ENCODE measurements at places on chromosomes 12 and 14.
A peak's percentile ranks its signal among the peaks of the same experiment; 100 is the strongest.

- no peak for DNase-seq
Measured at GRCh38 chr12:99766408-99766807, 118.9 kb downstream of the GARIN6 start.

- DNase-seq: no peak
Measured at GRCh38 chr12:39595928-39596327, 23.7 kb downstream of the ABCD2 start.

DNA sequence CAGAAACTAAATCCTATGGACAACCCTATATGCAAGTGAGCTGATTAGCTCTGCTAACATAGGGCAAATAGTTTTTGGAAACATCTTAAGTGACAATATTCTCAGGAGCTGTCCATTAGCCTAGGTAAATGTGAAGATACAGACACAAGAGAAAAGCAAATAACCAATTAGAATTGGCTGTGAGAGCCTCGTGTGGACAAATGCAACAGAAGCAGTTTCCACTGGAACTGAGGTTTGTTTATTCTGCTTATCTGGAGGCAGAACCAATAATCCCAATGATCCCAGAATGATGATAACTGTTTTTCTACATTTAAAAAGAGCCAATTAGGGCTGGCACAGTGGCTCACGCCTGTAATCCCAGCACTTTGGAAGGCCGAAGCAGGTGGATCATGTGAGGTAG lies 43.2 kb upstream of the YAF2 start:
- DNase-seq: no peak

- DNase-seq: no peak
Measured at GRCh38 chr12:72135021-72135301, 137.2 kb upstream of the TRHDE start.

DNA sequence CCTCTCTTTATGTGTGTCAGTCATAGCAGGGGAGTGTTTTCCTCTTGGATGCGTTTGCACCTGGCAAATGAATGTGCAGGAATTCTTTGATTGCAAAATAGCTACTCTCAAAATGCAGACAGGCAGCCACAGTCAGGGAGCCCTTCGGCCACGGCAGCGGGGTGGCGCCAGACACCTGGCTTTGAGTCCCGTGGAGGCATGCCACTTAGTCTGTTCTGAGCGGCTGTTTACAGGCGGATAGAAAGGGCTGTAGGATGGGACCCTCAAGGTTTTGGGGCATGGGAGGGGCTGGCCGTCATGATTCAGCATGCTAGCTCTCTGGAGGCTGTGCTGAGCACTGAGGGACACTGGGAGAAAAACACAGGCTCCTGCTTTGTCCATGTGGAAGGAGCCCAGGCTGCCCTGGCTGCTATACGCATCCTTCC lies 117.1 kb downstream of the SLC25A47 start:
- DNase-seq: peak; percentile 81

GRCh38 chr14:42277840-42278239 lies 671.2 kb downstream of the LRFN5 start:
- DNase-seq: no peak

- no peak for DNase-seq
Measured at GRCh38 chr12:12499909-12500604, 62.6 kb downstream of the DUSP16 start.

DNA sequence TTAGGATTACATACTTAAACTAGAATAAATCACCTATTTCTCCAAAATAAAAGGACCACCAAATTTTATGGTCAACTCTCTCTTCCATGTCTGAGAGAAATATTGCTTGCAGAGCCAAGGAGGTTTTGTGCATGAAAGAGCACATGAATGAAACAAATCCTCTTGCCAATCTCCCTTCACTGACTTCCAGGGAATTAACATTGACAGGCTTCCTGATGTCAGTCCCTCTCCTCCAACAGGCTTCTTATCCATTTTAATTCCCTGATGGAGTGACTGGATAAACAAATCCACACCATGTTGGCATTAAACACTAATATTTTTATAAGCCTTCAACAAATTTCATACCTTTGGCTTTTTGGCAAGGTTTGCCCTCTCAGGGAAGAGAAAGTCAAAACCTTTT lies 45.3 kb upstream of the CNTN1 start:
- peak; percentile 18 for DNase-seq

DNA sequence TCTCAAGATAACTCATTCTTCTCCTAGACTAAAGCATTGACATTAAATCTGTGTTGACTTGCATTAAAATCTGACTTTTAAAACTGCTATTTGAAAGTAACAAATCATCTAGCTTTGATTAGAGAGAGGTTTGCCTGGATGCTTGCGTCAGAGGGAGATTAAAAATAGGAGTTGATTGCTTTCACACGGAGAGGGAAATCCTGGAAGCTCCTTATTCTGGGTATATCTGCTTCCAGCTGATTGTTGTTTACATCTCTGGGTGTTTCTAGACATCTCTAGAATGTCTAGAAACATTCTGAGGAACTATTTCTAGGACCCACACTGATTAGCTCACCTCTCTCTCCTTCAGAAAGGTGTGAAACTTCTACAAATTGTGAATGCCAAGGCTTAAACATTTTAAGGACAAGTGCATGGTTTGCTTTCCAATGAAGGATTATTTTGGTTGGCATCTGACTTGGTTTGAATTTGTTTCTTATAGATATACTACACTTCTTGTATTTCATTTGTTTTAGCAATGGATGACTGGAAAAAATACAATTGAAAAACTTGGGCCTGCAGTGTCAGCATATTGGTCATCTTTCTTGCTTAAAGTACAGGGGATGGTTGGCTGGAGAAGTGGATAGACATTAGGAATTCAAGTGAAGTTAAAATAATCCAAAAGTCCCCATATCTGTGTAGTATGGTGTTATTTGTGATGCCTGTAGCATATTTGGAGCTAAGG lies 2.1 kb downstream of the DIP2B start:
- DNase-seq: no peak

DNA sequence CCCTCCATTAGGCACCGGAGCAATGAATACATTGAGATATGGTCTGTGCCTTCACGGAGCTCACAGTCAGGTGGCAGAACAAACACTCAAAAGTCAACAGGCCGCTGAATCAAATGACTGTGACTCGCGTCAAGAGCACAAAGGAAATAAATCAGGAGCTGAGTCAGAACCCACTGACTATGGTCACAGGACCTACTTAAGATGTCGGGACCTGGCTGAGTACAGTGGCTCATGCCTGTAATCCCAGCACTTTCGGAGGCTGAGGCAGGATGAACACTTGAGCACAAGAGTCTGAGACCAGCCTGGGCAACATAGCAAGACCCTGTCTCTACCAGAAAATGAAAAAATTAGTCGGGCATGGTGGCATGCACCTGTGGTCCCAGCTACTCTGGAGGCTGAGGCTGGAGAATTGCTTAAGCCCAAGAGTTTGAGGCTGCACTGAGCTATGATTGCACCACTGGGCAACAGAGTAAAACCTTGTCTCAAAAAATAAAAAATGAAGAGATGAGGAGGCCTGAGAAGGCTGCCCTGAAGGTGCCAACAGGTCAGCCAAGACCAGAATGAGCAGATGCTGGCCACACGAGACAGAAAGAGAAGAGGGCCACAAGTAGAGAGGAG lies 19.9 kb downstream of the TMEM233 start:
- no peak for DNase-seq

GRCh38 chr14:26286913-26287205 lies 311.0 kb downstream of the NOVA1 start:
- no peak for DNase-seq

GRCh38 chr14:101862711-101863110 lies 101.2 kb downstream of the PPP2R5C start:
- DNase-seq: no peak

- no peak for DNase-seq
Measured at GRCh38 chr12:1204581-1205121, 213.6 kb downstream of the ERC1 start.

DNA sequence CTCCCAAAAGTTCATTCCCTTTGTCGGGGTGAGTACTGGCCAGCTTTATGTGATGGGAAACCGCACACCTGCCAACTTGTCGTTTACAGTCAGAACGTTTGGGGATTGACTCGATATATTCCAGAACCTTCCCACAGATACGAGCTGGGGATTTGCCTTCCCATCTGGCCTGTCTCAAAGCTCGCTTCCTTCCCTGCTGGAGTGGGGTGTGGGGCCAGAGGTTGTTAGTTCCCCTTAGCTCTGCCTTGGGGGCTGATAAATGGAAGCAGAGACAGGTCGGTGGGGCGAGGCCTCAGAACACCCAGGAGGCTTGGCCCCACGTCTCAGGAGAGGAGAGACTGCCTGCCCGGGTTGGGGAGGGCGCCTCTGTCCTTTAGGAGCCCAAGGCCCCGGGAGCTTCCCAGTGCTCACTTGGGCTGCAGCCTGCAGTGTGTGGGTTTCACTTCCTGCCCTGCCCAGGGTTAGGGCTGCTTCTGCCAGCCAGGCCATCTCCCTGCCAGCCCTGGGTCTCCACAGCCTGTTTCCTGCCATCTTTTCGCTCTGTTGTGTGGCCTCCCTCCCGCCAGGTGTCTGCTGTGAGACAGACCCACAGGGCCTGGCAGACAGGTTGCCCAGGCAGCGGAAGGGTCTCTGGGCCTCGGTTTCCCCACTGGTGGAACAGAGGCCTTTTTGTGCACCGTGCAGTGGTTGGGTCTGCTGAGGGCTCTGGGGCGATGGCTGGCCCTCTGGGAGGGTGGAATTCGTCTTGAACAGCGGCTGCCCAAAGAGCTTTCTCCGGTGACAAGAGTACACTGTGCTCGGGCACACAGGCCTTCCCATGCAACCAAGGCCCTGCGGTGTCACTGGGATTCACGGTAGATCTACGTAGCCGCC lies 8.1 kb upstream of the TEX22 start:
- DNase-seq: no peak

DNA sequence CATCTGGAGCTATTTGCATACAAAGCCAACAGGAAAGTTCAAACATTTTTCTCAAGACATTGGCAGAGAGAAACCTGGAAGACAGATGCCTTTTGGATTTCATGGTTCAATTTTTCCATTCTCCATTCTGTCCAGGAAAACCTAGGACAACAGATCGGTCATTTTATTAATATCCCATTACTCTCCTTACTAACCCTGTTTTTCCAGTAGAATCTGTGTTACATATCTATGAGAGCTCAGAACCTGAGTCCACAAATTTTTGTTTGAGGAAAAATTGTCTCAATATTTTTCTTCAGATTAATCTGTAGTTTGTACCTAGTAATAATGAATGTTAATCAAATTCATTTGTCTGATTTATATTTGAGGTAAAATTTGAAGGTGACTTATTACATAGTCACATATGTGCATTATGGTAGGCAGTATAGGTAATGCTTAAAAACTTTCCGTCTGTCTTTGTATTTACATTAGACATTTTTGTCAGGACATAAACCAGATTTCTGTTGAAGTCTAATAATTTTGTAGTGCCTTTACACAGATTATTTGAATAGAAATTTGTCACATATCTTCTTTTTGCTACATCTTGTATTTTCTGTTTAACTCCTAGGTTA lies 75.3 kb downstream of the CCDC91 start:
- DNase-seq: no peak

- DNase-seq: no peak
Measured at GRCh38 chr14:65164068-65164824, 61.9 kb upstream of the MAX start.

DNA sequence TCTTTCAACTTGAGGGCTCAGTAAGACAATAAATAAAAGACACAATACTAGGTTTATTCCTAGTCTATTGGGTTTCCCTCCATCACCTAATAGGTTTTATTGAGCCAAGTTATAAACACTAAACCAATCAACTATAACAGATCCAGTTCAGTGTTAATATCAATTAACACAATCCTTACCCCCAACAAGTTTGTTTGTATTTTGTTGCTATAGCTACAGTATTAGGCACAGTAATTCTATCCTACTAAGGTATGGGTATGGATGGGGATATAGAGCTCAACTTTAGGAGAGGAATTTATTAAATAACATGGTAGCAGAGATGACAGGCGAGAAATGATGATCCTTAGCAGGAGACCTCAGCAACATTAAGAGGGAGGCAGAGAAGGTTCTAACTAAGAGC lies 13.3 kb downstream of the PPP4R3A start:
- DNase-seq: no peak

DNA sequence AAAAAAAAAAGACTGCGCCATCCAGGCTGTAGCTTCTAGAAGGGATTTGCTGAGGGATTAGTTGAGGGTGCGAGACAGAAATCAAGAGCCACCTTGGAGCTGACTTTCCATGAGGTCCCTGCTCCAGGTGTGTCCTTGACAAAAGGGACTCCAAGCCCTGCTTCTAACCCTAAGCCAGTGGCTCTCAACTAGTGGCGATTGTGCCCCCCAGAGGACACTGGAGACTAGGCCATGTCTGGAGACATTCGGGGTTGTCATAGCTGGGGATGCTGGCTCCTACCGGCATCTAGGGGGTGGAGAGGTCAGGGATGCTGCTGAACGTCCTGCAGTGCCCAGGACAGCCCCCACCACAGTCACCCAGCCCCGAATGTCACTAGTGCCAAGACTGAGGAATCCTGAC lies 40.6 kb downstream of the SPRING1 start:
- DNase-seq: no peak

GRCh38 chr14:87434011-87434410 lies 559.0 kb downstream of the GALC start:
- no peak for DNase-seq

GRCh38 chr14:62711351-62712023 lies 333.8 kb downstream of the KCNH5 start:
- DNase-seq: peak; percentile 4

- no peak for DNase-seq
Measured at GRCh38 chr14:63134801-63135200, 69.4 kb upstream of the RHOJ start.

- DNase-seq: no peak
Measured at GRCh38 chr14:64082837-64083236, 211.3 kb downstream of the ESR2 start.

DNA sequence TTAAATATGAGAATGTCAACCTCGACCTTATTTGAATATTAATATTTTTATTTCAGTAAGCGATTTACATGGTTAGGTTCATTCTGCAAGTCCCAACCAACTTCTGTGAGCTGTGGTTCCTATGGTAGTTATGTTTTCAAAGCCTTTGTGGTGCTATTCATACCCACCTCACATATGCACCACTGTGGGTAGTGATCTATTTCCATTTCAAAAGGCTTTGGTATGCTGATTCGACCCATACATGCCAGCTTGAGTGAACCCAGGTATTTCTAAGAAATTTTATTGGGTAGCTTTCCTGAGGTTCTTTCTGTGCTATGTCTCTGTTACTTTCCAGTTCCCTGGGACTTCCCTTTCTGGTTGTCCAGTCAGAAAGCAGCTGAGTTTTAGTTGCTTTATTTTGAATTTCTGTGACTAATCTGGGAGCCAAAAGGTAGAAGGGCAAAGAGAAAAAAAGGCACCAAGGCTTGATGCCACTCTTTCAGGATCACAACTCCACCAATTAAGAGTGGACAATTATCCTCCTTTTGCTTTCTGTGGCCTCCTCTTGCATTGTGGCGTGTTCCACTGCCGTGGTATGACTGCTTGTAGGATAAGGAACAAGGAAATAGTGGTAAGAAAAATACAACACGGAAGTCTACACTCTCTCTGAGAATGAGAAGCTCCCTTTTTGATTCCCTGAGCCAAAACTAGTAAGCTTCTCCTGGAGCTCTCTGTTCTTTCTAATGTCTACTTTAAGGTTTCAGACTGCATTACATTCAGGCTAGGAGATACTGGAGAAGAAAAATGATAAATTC lies 729.1 kb downstream of the NOVA1 start:
- no peak for DNase-seq

- DNase-seq: no peak
Measured at GRCh38 chr12:102956738-102957327, 641 bp upstream of the ASCL1 start.
